Ovary (tissue), 10 donors: ENCODE measurements at places on chromosomes 5 and 9. TPM values are rescaled to one million over a fixed set of nuclear protein-coding genes. Genes with fewer than 3 reads are reported as not detected.

GRCh38 chr9:22156586-22156985 lies 147.5 kb upstream of the CDKN2B start:
- DNase-seq = no peak

DNA sequence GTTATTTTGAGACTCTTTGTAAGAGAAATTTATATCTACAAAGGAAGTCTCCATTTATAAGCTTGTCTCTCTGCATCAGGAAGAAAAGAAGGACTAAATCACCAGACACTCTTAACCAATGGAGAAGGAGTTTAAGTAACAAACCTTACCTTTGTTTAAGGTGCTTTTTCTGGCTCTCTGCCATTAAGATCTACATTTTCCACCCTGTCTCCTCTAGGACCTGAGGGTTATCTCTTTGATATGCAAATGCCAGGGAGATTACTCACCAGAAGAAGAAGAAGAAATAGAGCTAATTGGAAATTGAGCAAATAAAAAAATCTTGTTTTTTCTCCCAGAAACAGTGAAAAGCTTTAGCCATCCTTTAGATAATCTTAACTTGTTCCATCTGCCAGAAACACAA lies 60.9 kb downstream of the CDKN2A start:
- DNase-seq = no peak

- DNase-seq = no peak
Observed at GRCh38 chr5:142095651-142096330, 12.8 kb upstream of the NDFIP1 start.

- DNase-seq = no peak
Observed at GRCh38 chr5:122751293-122751782, 23.5 kb upstream of the SNX2 start.

The CARTPT gene
- total RNA-seq = not detected

The HSPB3 gene
- not detected for total RNA-seq
